Thoracic aorta (tissue), 2 donors: ENCODE measurements at places on chromosomes 4 and X. TPM values are rescaled to one million over a fixed set of nuclear protein-coding genes. Genes with fewer than 3 reads are reported as not detected.

Gene TLR6
- total RNA-seq: 1.8 TPM

Gene MAGEA2
- total RNA-seq: not detected

Gene ADH5
- total RNA-seq: 149 TPM

Gene EVC2
- 24.2 TPM for total RNA-seq

Gene CD38
- total RNA-seq: 3.2 TPM

Gene FAM184B
- total RNA-seq: not detected

Gene PPP1R3F
- total RNA-seq: 14.8 TPM

Gene P2RY10
- 2.5 TPM for total RNA-seq

Gene ARHGAP6
- 22.3 TPM for total RNA-seq

Gene CPZ
- 6.1 TPM for total RNA-seq

Gene HELT
- not detected for total RNA-seq

- no peaks in the 10 kb centered on the region for H3K36me3 ChIP-seq
- H3K27me3 ChIP-seq: no peaks in the 10 kb centered on the region
- H3K4me1 ChIP-seq: peaks cover 3% of the 10 kb centered on the region
Observed at GRCh38 chr4:40204507-40205258, 7.9 kb downstream of the RHOH start.

GRCh38 chr4:2621419-2621818 is 85.0 kb downstream of the FAM193A start:
- H3K4me3 ChIP-seq: no peak overlapping the region
- DNase-seq: no peak
- H3K36me3 ChIP-seq: peaks cover 1% of the 10 kb centered on the region
- no peak overlapping the region for H3K27ac ChIP-seq
- H3K4me1 ChIP-seq: peaks cover 12% of the 10 kb centered on the region

DNA sequence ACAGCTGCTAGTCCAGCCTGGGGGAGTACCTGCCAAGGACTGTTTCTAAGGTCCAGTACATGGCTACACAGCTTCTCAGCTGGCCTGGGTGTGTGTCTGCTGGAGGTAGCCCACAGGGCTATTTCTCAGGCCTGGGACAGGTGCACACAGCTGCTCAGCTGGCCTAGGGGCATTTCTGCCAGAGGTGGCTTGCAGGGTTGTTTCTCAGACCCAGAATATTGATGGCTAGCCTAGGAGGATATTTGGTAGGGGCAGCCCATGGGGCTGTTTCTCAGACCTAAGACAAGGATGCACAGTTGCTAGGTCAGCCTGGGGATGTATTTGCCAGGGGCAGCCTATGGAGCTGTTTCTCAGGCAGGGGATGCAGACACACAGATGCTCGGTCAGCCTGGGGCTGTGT is 29.4 kb downstream of the RAB28 start:
- H3K27me3 ChIP-seq: no peaks in the 10 kb centered on the region
- no peaks in the 10 kb centered on the region for H3K4me1 ChIP-seq
- H3K36me3 ChIP-seq: peaks cover 13% of the 10 kb centered on the region
- H3K4me3 ChIP-seq: no peak overlapping the region
- no peak overlapping the region for H3K27ac ChIP-seq

- H3K27me3 ChIP-seq: no peaks in the 10 kb centered on the region
- H3K4me3 ChIP-seq: no peak overlapping the region
- no peaks in the 10 kb centered on the region for H3K36me3 ChIP-seq
- DNase-seq: no peak
- no peak overlapping the region for H3K27ac ChIP-seq
Observed at GRCh38 chr4:168995537-168996295, 14.3 kb downstream of the CBR4 start.

DNA sequence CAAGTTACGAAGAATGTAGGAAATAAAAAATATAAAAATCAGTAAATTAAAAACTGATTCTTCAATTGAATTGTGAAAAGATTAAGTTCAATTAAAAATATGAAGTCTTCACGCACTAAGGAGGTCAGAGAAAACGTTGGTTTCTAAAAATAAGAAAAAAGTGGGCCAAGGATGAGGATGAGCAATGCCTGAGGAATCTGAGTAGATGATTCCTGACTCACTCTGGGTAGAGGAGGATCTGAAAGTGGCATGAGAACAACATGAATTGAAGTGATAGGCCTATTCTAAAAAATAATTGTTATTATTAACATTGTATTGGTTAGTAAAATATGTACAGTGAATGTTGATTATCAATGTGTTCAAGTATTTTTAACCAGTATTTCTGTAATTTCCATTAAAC is 444.2 kb downstream of the GRIA2 start:
- no peak overlapping the region for H3K27ac ChIP-seq
- no peak overlapping the region for H3K4me3 ChIP-seq
- DNase-seq: no peak
- no peaks in the 10 kb centered on the region for H3K4me1 ChIP-seq
- no peaks in the 10 kb centered on the region for H3K27me3 ChIP-seq

- DNase-seq: no peak
- no peak overlapping the region for H3K27ac ChIP-seq
- no peaks in the 10 kb centered on the region for H3K36me3 ChIP-seq
- H3K27me3 ChIP-seq: no peaks in the 10 kb centered on the region
- no peaks in the 10 kb centered on the region for H3K4me1 ChIP-seq
Observed at GRCh38 chrX:20350596-20350995, 83.9 kb upstream of the RPS6KA3 start.

- no peak overlapping the region for H3K27ac ChIP-seq
- DNase-seq: no peak
- H3K4me1 ChIP-seq: no peaks in the 10 kb centered on the region
- H3K27me3 ChIP-seq: no peaks in the 10 kb centered on the region
- H3K36me3 ChIP-seq: no peaks in the 10 kb centered on the region
- no peak overlapping the region for H3K4me3 ChIP-seq
Observed at GRCh38 chrX:138128027-138128671, 562.2 kb downstream of the ZIC3 start.

DNA sequence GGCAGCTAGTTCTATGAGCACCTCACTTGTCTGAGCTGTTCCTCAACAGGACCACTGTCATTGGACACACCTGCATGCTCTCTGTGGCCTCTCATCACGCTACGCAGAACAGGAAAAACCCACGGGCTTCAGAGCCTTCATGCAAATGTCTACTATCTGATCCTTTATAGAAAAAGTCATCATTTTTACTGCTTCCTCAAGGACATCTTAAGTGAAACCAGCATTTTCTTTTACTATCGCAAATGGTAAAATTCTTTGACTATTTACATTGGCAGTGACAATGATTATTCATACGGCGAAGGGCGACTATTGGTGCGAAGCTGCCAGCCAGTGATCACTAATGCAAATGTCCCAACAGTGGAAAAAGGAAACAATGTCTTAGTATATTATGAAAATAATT is 147.0 kb downstream of the AFAP1 start:
- peaks cover 10% of the 10 kb centered on the region for H3K4me1 ChIP-seq
- H3K36me3 ChIP-seq: no peaks in the 10 kb centered on the region

- no peaks in the 10 kb centered on the region for H3K36me3 ChIP-seq
- no peaks in the 10 kb centered on the region for H3K27me3 ChIP-seq
- no peak for DNase-seq
- no peaks in the 10 kb centered on the region for H3K4me1 ChIP-seq
- H3K4me3 ChIP-seq: no peak overlapping the region
Observed at GRCh38 chrX:16067886-16068515, 55.4 kb upstream of the GRPR start.

DNA sequence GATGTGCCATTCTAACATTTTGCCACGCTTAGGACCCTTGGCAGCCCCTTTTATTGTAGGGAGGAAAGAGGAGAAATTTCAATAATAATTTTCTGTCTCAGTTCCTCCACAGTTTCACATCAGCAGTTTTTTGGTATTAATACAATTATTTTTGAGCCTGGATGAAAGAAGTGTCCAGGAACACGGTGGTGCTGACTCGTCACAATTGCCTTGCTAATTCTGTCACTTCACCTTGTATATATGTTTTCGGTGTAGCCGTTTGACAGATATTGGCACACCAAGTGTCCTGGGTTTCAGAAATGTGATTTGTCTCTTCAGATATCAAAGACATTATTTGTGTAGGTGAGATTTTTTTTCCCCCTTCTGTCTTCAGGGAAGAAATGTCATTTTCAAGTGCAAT is 142.2 kb downstream of the ARHGAP10 start:
- DNase-seq: no peak
- H3K36me3 ChIP-seq: peaks cover 37% of the 10 kb centered on the region
- no peaks in the 10 kb centered on the region for H3K27me3 ChIP-seq
- no peak overlapping the region for H3K27ac ChIP-seq
- no peak overlapping the region for H3K4me3 ChIP-seq
- H3K4me1 ChIP-seq: peaks cover 12% of the 10 kb centered on the region

GRCh38 chrX:120366794-120367193 is 4.9 kb downstream of the ATP1B4 start:
- H3K27me3 ChIP-seq: no peaks in the 10 kb centered on the region
- H3K4me1 ChIP-seq: no peaks in the 10 kb centered on the region
- no peak for DNase-seq
- H3K36me3 ChIP-seq: no peaks in the 10 kb centered on the region
- no peak overlapping the region for H3K27ac ChIP-seq

DNA sequence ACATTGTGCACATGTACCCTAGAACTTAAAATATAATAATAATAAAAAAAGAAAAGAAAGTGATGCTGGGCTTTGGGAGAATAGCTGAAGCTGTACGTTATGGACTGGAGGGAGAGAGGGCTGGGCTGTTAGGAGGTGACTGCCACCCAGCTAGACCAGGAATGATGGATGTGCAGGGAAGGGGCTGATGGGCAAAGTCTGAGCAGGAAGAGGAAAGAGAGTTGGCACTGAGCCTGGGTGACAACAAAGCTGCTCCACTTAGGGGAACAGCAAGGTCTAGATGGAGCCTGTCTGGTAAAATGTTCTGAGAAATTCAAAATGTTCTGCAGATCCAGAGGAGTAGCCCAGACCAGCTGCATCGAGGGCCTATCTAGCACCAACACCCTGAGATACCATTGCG is 32.3 kb downstream of the MED28 start:
- no peaks in the 10 kb centered on the region for H3K27me3 ChIP-seq
- no peak overlapping the region for H3K27ac ChIP-seq
- DNase-seq: no peak
- H3K4me3 ChIP-seq: no peak overlapping the region
- H3K36me3 ChIP-seq: no peaks in the 10 kb centered on the region

- H3K27me3 ChIP-seq: no peaks in the 10 kb centered on the region
- H3K36me3 ChIP-seq: no peaks in the 10 kb centered on the region
- peak overlapping the region; percentile 93 for H3K27ac ChIP-seq
- DNase-seq: no peak
Observed at GRCh38 chr4:145618210-145618931, 814 bp upstream of the MMAA start.

GRCh38 chr4:1357356-1358248 is 10.6 kb downstream of the UVSSA start:
- no peak overlapping the region for H3K4me3 ChIP-seq
- no peak for DNase-seq
- no peaks in the 10 kb centered on the region for H3K4me1 ChIP-seq
- H3K27ac ChIP-seq: no peak overlapping the region
- H3K36me3 ChIP-seq: peaks cover 27% of the 10 kb centered on the region

- H3K4me3 ChIP-seq: no peak overlapping the region
- no peak overlapping the region for H3K27ac ChIP-seq
- no peaks in the 10 kb centered on the region for H3K4me1 ChIP-seq
- H3K27me3 ChIP-seq: no peaks in the 10 kb centered on the region
- no peak for DNase-seq
Observed at GRCh38 chr4:168451744-168452390, 28.4 kb downstream of the DDX60L start.

- peak overlapping the region; percentile 63 for H3K4me3 ChIP-seq
- no peak overlapping the region for H3K27ac ChIP-seq
- no peak for DNase-seq
- H3K27me3 ChIP-seq: no peaks in the 10 kb centered on the region
- no peaks in the 10 kb centered on the region for H3K4me1 ChIP-seq
Observed at GRCh38 chrX:71909956-71910355, 689 bp upstream of the NHSL2 start.

- H3K27me3 ChIP-seq: no peaks in the 10 kb centered on the region
- DNase-seq: no peak
Observed at GRCh38 chr4:22482250-22483127, 33.4 kb downstream of the ADGRA3 start.

DNA sequence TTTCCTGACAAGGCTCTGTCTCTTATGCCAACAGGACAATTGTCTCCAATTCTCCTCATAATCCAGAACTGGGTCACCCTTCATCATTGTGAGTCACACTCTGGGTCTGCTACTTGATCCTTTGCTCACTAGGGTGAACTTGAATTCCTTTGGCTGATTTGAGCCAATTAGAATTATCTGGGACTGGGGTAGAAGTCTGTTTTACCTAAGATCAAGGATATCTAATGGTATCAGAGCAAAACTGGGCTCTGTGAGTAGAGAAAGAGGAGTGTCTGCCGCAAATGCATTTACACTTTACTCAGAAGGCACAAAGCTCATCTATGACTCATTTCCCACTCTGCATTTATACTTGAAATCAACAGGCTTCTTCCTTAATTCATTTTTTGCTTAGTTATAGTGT is 72.6 kb downstream of the PITX2 start:
- no peaks in the 10 kb centered on the region for H3K4me1 ChIP-seq
- H3K27ac ChIP-seq: no peak overlapping the region
- DNase-seq: no peak
- no peak overlapping the region for H3K4me3 ChIP-seq
- no peaks in the 10 kb centered on the region for H3K36me3 ChIP-seq

- H3K27ac ChIP-seq: no peak overlapping the region
- H3K4me1 ChIP-seq: peaks cover 17% of the 10 kb centered on the region
- no peak for DNase-seq
- no peaks in the 10 kb centered on the region for H3K27me3 ChIP-seq
- no peak overlapping the region for H3K4me3 ChIP-seq
- H3K36me3 ChIP-seq: no peaks in the 10 kb centered on the region
Observed at GRCh38 chr4:113921089-113921794, 58.2 kb downstream of the ARSJ start.

DNA sequence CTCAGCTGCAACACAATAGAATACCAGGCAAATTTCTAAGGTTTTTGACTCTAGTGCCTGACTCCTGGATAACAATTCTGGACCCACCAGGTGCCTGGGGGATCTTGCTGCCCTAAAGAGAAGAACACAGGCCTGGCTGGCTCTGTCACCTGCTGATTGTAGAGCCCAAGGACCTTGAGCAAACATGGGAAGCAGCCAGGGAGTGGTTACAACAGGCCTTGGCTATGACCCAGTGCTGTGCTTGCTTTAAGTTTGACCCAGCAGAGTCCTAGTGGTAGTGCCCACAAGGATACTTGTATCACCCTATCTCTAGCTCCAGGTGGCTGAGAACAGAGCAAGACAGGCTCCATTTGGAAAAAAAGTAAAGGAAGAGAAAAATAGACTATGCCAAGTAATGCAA is 176.8 kb upstream of the DCAF12L2 start:
- H3K4me3 ChIP-seq: no peak overlapping the region
- H3K4me1 ChIP-seq: no peaks in the 10 kb centered on the region
- H3K27me3 ChIP-seq: no peaks in the 10 kb centered on the region
- no peak for DNase-seq
- no peak overlapping the region for H3K27ac ChIP-seq
- no peaks in the 10 kb centered on the region for H3K36me3 ChIP-seq

DNA sequence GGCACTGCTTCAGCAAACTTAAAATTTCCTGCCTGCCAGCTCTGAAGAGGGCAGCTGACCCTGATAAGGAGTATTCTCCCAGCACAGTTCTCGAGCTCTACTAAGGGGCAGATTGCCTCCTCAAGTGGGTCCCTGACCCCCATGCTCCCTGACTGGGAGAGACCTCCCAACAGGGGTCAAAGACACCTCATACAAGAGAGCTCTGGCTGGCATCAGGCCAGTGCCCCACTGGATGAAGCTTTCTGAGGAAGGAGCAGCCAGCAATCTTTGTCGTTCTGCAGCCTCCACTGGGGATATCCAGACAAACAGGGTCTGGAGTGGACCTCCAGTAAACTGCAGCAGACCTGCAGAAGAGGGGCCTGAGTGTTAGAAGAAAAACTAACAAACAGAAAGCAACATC is 1118.3 kb upstream of the ADGRL3 start:
- no peak overlapping the region for H3K27ac ChIP-seq
- no peaks in the 10 kb centered on the region for H3K36me3 ChIP-seq
- H3K27me3 ChIP-seq: no peaks in the 10 kb centered on the region
- H3K4me3 ChIP-seq: no peak overlapping the region
- DNase-seq: no peak
- no peaks in the 10 kb centered on the region for H3K4me1 ChIP-seq
